Cerebellar nuclear complex (tissue), 1 donor: ENCODE measurements at places on chromosomes 13 and 19.

DNA sequence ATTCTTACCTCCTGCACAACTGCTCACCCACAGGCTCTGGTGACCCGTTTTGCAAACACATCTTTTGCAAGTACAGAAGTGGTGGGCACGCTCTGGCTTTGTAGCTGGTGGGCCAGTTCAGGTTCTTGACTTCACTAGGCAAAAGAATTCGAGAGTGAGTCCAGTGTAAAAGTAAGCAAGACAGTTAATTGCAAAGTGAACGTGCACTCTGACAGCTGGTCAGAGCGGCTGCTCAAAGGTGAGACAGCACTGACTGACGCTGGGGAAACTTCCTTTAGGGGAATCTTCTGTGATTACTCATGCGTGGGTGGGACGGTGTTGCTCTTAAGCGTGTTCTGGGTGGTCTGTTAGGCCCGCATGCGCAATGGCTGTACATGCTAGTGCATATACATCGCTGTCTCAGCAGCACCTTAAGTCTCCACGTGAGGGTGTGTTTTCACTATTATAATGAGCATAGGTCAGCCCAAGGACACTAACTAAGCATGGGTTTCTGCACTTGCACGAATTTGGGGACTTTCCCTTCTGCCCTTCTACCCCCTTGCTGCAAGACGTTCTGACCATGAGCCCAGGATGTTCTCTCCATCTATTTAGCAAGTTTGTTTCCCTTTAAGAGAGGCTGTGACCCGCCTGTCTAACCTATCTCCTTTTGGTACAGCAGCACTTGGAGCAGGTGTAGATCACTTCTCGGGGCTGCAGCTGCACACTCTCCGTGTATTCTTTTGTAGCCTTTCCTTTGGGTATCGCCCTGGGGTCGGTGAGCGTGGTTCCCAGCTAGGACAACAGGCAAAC lies 30.2 kb upstream of the CD33 start:
- no peak for DNase-seq

DNA sequence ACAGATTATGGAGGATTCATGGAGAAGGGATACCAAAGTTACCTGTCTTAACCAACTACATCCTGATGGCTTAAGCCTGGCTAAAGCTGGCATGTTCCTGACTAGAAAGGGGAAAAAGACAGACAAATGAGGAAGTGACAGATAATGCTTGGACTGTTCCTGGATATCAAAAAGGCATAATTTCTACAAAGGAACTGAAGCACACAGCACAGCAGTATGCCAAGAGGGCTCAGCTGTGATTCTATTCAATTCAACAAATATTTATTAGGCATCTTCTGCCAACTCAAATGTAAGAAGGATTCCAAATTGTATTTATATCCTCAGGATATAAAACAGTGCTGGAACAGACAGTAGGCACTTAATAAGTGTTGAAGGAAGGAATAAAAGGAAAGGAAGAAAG lies 59.5 kb downstream of the KLF12 start:
- DNase-seq, result no peak

GRCh38 chr19:31110336-31110735 lies 238.9 kb downstream of the TSHZ3 start:
- DNase-seq, result no peak

GRCh38 chr13:43203781-43204180 lies 180.4 kb downstream of the DNAJC15 start:
- no peak for DNase-seq

DNA sequence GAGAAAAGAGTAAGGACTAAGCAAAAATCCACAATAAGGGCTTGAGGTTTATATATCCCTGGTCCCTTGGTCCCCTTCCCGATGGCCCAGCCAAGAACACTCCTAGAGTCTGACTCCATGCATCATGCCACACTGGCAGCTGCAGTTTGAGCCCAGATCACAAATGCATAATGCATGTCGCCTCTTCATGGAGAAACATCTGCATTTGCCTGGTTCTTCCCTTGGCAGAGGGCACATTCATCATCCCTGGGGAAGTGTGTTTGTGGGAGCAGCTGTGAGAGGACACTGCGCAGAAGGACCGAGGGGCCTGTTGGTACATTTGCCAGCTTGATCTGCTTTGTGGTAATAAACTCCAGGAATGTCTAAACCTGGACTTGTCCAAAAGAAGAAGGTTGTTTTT lies 731.8 kb downstream of the FGF9 start:
- no peak for DNase-seq

- DNase-seq, result no peak
Measured at GRCh38 chr19:2236064-2236313, 140 bp downstream of the PLEKHJ1 start.

GRCh38 chr13:101985321-101985720 lies 416.5 kb downstream of the FGF14 start:
- DNase-seq, result no peak

- no peak for DNase-seq
Measured at GRCh38 chr13:71663431-71663830, 203.6 kb downstream of the DACH1 start.

- DNase-seq, result no peak
Measured at GRCh38 chr13:36915896-36916640, 4.0 kb downstream of the SMAD9 start.

- DNase-seq, result no peak
Measured at GRCh38 chr13:75694722-75695121, 58.6 kb downstream of the LMO7 start.

DNA sequence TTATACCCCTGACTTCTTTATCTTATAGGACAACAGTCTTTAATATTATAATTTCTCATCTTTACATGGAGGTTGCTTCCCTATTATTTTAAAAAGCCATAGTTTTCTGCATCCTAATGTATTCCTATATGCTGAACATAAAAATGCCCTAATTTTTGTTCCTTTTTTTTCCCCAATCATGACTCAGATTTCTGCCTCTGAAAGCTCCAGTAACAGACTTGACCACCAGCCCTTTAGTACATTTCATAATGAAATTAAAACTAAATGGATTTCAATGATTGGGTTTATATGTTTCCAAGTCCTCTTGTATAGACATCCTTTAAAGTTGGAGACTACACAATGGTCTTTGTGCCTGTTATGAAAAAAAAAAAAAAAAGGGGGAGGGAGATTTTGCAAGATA lies 712.5 kb downstream of the DIAPH3 start:
- DNase-seq, result no peak

DNA sequence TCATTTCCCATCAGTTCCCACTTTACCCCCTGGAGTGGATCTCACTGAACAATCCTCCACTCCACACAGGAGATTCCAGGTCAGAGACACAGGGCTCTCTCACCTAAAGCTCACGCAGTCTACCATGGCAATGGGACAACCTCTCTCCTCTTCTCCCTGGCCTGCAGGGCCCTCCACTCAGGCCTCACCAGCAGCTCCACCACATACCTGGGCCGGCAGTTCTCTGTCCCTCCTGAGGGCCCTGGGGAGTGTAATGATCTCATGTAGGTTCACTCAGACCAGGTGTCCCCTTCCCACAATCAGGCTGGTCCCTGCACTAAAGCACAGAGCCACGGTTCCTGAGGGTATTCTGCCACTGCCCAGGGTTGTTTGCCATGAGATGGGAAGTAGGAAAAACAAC lies 15.6 kb downstream of the CEACAM3 start:
- no peak for DNase-seq

- no peak for DNase-seq
Measured at GRCh38 chr13:98568918-98569317, 8.0 kb downstream of the STK24 start.
